ENCODE measurements at places on chromosomes 2 and 18.

DNA sequence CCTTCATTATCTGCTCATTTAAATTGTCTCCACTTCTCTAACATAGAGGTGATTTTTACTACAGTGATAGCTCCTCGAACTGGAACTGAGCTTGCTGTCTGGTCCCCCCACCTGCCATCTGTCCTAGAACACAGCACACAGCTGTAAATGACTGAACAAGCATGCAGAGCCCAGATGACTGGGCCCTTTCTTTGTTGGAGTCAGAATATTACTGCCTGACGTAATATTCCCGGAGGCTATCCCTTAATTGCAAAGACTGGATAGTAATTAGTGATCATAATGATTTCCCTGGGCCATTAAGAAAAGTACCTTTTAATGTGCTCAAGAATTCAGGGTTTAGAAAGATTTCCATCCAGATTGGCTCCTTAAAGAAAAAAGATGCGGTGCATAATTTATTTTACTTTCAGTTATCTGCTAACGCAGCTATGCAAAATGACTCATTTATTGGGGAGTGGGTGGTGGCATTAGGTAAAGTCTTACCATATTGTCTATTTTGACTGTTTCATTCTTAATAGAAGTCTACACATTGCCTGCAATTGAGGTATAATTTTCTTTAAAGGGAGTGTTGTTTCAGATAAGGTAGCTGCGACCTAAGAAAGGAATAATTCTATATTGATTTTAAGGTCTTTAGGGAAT is 84.4 kb downstream of the MAP4K4 start:
- DNase-seq = no peak
- H3K4me3 ChIP-seq = no peak overlapping the region
- no peaks in the 10 kb centered on the region for H3K36me3 ChIP-seq
- peaks cover 29% of the 10 kb centered on the region for H3K4me1 ChIP-seq
- H3K27ac ChIP-seq = no peak overlapping the region

DNA sequence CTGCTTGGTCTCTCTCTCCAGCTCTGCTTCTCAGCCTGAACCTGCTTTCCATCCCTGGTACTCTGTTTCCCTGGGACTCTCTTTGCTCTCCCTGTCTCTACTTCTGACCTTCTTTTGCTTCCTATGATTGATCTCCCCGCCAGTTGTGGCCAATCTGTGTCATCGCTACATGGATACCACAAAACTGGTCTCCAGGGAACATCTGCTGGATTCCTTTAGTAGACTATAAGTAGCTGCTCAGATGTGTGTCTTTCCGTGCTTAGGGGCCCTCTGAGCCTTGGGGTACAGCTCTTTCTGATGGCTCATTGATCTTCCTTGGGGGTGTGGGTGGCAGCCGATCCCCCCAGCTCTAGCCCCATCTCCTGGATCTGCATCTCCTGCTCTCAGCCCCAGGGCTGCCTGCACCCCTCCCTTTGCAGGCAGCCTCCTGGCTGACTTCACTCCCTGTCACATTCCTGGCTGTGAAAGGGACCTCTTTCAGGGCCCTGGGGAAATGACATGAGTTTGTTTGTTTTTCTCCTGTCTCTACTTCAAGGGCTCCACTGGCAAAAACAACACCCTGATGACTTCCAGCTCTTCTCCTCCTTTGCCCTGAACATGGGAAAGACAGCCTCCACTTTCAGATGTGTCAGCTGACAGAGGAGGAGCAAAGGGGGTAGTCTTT is 333.7 kb downstream of the CYP26B1 start:
- no peak for DNase-seq
- no peak overlapping the region for H3K4me3 ChIP-seq
- H3K4me1 ChIP-seq = no peaks in the 10 kb centered on the region
- no peak overlapping the region for H3K27ac ChIP-seq

- DNase-seq = no peak
- H3K27ac ChIP-seq = no peak overlapping the region
- no peak overlapping the region for H3K4me3 ChIP-seq
- H3K4me1 ChIP-seq = no peaks in the 10 kb centered on the region
Measured at GRCh38 chr2:47636176-47636575, 146.8 kb upstream of the MSH6 start.

GRCh38 chr2:167237478-167237877 is 349.2 kb downstream of the XIRP2 start:
- H3K36me3 ChIP-seq = no peaks in the 10 kb centered on the region
- no peak for DNase-seq
- no peak overlapping the region for H3K4me3 ChIP-seq
- H3K4me1 ChIP-seq = no peaks in the 10 kb centered on the region
- H3K27me3 ChIP-seq = no peaks in the 10 kb centered on the region

- H3K4me1 ChIP-seq = no peaks in the 10 kb centered on the region
- no peaks in the 10 kb centered on the region for H3K36me3 ChIP-seq
- DNase-seq = no peak
- no peaks in the 10 kb centered on the region for H3K27me3 ChIP-seq
- H3K27ac ChIP-seq = no peak overlapping the region
Measured at GRCh38 chr2:176234156-176234555, 35.1 kb upstream of the MTX2 start.

DNA sequence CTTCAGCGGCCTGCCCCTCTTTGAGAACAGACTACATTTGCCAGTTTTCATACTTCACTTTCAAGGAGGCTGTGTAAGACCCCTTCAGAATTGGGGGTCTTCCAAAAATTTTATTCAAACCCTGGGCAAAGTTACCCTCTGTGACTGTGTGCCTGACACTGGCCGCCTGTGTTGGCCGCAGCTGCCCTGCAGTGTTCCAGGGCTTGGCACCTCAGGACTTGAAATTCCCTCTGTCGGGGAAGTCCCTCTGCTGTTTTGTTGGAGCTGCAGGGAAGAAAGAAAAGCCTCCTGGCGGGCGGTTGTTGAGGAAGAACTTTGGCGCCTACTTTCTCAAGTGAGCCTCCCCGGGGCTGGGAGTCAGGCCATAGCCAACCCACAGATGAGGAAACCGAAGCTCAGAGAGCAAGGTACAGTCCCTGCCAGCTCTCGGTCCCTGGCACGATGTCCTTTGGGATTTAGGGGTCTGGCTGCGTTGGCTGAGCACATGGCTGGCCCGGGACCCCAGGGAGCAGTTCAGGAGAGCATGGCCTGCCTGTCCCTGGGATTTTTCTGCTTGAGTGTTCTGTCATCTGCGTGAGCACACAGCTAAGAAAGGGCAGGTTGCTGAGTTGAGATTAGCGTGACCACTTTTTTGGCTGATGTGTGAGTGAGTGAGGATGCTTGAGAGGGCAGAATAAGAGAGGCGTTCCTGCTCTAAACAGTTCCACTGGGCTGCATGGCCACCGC is 17.9 kb upstream of the ASB1 start:
- no peak overlapping the region for H3K27ac ChIP-seq
- H3K36me3 ChIP-seq = no peaks in the 10 kb centered on the region
- H3K27me3 ChIP-seq = no peaks in the 10 kb centered on the region
- DNase-seq = no peak
- H3K4me3 ChIP-seq = no peak overlapping the region
- peaks cover 12% of the 10 kb centered on the region for H3K4me1 ChIP-seq

DNA sequence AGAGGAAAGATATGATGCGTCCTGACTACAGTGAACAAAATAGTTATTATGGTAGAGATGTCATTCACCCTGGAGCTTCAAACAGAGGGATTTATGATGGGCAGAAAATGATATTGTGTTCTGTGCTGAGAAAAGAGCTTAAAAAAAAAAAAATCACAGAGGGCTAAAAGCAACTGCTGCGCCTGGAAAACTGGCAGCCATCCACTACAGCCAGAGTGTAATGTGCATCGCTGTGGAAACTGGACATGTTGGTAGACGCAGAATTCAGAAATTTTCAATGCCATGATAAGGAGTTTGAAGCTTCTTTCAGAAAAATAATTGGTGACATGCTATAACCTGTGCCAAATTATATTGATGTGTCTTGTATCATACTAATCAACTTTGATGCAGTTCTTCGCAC is 122.9 kb upstream of the SOX11 start:
- no peak for DNase-seq
- no peak overlapping the region for H3K4me3 ChIP-seq
- H3K27me3 ChIP-seq = no peaks in the 10 kb centered on the region

GRCh38 chr2:240204431-240205276 is 64.2 kb upstream of the OTOS start:
- peaks cover 2% of the 10 kb centered on the region for H3K27me3 ChIP-seq
- H3K4me3 ChIP-seq = no peak overlapping the region
- H3K36me3 ChIP-seq = no peaks in the 10 kb centered on the region
- no peaks in the 10 kb centered on the region for H3K4me1 ChIP-seq
- DNase-seq = no peak

DNA sequence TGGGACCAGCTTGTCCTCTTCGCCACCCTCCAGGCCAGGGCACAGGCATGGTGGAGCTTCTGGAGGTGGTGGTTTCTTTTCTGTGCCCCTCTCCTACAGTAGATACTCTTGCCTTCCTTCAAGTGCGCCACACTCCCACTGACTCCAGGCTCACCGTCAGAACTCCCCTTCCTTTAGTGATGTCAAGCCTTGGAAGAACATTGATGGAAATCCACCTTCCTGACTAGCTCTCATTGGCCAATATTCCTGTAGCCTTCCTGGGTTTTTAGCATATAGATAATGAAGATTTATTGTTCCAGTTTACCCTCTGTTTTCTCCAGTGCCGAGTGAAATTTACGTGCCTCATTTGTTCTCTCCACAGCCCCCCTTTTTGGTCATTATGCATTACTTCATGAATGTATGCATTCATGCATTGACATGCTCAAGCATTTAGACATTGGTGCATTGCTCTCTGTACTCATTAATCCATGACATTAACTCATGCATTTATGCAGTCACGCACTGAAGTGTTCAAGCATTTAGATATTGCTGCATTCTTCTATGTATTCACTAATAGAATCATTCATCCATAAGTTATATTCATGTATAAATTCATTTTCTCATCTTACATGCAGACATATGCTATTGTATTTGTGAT is 37.3 kb downstream of the PLB1 start:
- H3K4me1 ChIP-seq = no peaks in the 10 kb centered on the region
- no peaks in the 10 kb centered on the region for H3K36me3 ChIP-seq
- no peaks in the 10 kb centered on the region for H3K27me3 ChIP-seq
- no peak overlapping the region for H3K27ac ChIP-seq
- no peak overlapping the region for H3K4me3 ChIP-seq
- no peak for DNase-seq

GRCh38 chr2:3752376-3752775 is 49.0 kb downstream of the DCDC2C start:
- H3K27ac ChIP-seq = no peak overlapping the region
- H3K4me3 ChIP-seq = no peak overlapping the region
- DNase-seq = no peak
- H3K36me3 ChIP-seq = no peaks in the 10 kb centered on the region

DNA sequence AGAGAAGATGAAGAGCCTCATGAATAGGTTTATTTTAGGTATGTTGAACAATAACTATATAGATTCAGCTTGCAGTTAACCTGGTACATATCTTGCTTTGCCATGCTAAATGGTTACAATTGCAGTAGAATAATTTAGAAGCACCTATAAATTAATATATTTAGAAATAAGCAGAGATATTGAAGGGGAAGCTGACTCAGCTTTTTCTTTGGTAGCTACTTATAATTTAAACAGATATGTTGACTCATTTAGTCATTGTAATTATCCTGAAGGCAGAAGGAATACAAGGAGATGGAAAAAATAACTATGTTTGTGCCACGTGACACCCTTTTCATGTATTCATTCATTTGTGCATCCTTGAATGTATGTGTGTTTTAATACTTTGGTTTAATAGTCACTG is 755.5 kb downstream of the SUCLG1 start:
- H3K4me3 ChIP-seq = no peak overlapping the region
- no peaks in the 10 kb centered on the region for H3K27me3 ChIP-seq
- no peak for DNase-seq

GRCh38 chr2:215677481-215677880 is 241.6 kb upstream of the FN1 start:
- no peaks in the 10 kb centered on the region for H3K36me3 ChIP-seq
- no peaks in the 10 kb centered on the region for H3K27me3 ChIP-seq
- H3K4me1 ChIP-seq = peaks cover 30% of the 10 kb centered on the region
- no peak overlapping the region for H3K4me3 ChIP-seq
- DNase-seq = no peak

DNA sequence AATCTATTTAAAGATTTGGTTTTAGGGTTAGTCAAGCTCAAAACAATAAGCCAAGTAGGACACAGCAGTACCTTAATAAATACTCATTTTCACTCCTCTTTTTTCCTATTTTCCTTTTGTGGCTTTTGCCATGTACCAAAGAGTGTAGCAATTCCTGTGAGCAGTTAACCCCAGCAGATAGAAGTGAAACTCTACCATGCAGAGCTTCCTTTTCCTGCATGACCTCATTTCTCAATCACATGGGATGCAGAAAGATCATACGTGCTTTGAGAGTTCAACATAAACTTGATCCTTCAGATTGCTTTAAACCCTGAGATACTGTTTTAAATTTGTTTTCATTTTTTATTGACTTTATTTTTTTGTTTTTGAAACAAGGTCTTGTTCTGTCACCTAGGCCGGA is 99.1 kb upstream of the ARHGAP15 start:
- no peak overlapping the region for H3K27ac ChIP-seq
- H3K36me3 ChIP-seq = peaks cover 12% of the 10 kb centered on the region
- no peak for DNase-seq
